Stimulated activated CD4-positive, alpha-beta T cell treated with anti-CD3 and anti-CD28 coated beads, Interleukin-4, amount 100 ng/mL, for 1 hour (primary cell): ENCODE measurements at places on chromosomes 12 and 14.

DNA sequence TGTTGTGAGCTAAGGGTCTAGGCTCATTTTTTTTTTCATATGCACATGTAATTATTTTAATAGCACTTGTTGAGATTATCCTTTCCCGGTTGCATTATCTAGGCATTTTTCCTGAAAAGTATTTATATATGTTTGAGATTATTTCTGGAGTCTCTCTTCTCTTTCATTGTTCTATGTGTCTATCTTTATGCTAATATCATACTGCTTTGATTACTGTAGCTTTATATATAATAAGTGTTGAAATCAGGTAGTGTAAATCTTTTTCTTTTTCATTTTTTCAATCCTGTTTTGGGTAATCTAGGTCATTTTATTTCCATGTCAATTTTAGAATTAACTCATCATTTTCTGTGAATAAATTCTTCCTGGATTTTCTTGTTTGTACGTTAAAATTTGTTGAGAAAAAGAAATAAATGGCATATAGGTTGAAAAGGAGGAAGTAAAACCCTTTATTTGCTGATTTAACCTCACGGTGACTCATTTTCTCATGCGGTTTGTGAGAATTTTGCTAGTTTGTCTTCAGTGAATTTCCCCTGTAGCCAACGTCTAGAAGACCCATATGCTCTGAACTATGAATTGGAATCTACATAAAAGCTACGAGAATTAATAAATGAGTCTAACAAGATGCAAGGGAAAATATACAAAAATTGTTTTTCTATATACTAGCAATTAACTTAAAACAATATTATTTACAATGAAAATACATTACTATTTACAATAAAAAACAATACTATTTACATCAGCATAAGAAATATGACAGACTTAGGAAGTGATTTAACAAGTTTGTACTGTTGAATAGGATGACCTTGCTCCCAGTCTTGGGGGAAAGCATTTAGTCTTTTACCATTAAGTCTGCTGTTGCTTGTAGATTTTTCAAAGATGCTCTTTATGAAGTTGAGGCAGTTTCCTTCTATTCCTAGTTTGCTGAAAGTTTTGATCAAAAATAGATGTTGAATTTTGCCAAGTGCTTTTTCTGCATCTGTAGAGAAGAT is 105.0 kb downstream of the SNAPC1 start:
- no peak for DNase-seq

DNA sequence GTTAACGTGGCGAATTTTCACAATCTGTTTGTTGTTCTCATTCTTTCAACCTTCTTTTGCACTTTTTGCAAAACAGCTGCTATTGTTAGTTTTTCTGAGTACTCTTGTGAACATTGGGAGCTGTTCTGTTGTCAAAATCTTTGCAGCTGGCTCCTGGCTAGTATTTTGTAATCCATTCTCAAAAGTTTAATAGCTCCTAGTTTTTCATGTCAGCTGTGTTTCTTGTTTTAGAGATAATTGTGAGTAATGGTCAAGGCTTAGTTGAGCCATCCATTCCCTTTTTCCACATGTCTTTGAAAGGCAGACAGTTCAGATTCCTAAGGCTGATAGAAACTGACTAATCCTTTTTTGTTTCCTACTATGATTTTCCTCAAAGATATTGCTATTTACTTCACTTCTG is 39.1 kb upstream of the CRADD start:
- no peak for DNase-seq

DNA sequence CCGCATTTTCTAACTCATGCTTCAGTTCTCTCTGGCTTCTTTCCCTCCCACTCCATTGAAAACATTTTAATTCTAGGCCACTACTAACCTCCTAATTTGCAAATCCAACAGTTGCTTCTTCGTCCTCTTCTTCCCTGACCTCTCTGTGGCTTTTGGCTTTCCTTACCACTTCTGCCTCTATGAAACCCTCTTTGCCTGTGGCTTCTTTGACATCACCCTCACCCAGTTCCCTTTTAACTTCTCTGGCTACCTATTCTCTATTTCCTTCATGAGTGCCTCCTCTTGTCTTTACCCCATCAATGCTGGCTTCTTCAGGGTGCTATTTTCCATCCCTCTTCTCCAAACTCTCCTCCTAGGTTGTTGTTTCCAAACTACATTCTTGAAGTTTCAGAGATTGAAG is 4.4 kb upstream of the HCFC2 start:
- no peak for DNase-seq

GRCh38 chr14:67477926-67478799 is 10.4 kb downstream of the TMEM229B start:
- DNase-seq, result no peak

DNA sequence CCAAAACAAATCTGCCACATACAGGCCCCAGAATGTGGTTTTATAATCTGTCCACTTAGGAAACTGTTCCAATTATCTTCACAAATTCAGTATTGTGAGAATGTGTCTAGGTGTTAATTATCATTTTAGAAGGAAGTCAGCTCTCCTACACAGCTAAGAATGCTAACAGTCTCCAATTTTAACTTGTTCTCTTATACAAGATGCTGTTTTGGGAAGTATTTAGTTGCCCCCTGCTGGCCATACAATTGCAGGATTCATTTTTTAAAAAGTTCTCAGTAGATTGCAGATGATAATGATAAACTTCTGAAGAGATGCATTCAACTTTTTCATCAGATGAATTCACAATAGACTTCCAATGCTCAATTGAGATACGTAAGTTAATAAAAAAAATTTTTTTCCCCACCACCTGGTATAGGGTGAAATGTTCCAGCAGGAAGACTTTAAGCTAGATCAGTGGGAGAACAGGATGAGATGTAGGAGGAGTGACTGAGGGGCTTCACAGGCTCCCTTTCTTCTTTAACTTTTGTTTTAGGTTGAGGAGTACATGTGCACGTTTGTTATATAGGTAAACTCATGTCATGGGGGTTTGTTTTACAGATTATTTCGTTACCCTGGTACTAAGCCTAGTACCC is 27.3 kb upstream of the OSBPL8 start:
- peak; percentile 8 for DNase-seq

DNA sequence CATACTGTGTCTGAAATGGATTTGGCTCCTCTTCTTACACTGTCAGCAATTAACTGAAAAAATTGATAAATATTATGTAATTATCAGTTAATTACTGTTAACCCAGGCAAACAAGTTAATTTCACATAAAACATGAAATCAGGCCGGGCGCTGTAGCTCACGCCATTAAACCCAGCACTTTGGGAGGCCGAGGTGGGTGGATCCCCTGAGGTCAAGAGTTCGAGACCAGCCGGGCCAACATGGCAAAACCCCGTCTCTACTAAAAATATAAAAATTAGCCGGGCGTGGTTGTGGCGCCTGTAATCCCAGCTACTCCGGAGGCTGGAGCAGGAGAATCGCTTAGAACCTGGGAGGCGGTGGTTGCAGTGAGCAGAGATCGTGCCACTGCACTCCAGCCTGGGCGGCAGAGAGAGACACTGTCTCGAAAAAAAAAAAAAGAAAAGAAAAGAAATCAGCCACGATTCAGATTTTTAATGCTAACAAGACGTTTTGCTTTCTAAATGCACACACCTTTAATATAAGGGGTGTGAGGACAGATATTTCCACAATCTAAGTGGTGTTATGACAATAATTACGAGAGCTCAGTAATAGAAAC is 473 bp upstream of the TMEM19 start:
- no peak for DNase-seq

GRCh38 chr12:108627134-108627920 is 6.4 kb downstream of the SELPLG start:
- DNase-seq, result no peak

- DNase-seq, result no peak
These were observed 4.3 kb upstream of the ZFP36L1 start for GRCh38 chr14:68797121-68797670.

DNA sequence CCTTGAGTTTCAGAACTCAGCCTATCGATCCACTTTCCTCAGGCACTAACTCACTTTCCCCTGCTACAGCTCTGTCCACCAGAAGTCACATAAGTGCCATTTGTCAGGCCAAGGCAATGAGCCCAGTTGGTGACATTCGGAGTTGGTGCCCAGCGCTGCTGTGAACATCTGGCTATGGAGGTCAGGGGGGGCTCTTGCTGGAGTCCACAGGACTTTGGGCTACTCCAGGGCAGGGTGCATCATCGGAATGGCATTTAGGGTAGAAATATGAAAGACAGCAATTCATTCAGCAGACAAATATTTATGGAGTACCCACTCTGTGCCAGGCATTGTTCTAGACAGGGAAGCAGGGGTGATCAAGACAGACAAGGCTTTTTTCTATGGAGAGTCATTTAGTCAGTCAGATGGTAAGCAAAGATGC is 1.5 kb upstream of the PPP1CC start:
- no peak for DNase-seq

DNA sequence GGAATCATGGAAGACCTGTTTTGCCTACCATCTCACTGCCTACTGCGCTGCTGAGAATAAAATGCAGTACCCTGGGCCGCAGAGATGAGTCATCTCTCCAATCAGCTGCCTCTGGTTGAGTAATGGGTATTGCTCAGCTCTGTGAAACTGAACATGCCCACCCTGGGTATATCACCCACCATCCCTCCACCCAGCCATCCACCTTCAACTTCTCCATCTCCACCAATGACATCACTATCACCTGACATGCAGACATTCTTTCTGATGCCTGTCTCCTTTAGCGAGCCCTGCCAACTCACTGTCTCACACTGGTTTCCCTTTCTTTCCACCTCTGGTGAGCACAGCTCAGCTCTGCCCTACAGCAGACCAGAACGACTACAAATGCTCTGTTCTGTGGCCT is 33.6 kb downstream of the E2F7 start:
- DNase-seq, result no peak

DNA sequence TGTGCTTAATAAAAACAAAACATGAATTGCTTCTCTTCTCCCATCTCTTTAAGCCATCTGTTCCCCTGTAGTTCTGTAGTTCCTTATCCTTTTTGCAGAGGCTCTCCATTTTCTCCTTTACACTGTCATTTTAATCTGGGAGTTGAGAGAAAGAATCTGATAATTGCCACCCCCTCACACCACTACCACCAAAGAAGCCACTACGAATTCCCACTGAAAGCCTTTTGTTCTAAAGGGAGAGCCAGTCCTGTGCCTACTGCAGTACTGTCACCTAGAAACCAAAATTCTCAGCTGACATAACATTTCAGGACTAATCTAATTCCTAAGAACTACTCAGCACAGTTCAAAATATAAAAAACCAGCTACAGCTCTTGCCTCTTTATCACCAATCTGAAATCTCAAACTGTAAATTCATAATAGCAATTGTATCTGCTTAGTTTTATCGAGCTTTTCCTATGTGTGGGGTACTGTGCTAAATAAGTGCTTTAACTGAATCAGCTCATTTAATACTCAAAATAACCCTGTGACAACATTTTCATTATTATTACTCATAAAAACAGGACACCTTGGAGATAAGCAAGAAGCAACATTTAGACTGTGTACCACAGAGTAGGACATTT is 72.4 kb downstream of the SPPL3 start:
- DNase-seq, result no peak

GRCh38 chr14:99566009-99566389 is 38.0 kb downstream of the CCDC85C start:
- DNase-seq, result no peak

- DNase-seq, result peak; percentile 67
These were observed 226.1 kb downstream of the CHST11 start for GRCh38 chr12:104682790-104683279.

DNA sequence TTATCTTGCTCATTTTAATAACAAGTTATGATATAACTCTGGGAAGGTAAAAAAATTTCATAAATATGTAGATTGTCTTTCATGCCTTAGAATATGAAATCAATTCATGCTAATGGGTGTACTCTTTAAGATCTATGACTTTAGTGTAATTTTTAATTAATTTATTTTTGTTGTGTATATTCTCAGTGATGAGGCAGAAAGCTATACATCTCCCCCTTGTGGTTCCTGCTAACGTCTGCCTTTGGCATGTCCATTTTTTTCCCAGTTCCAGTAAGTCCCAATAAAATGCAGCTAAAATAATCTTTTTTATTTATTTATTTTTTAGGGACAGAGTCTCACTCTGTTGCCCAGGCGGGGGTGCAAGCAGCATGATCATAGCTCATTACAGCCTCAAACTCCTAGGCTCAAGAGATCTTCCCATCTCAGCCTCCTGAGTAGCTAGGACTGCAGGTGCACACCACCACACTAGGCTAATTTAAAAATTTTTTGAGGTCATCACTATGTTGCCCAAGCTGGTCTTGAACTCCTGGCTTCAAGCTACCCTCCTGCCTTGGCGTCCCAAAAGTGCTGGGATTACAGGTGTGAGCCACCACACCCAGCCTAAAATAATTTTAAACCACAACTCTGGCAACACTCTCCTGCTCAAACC is 3.3 kb upstream of the CHURC1 start:
- DNase-seq, result no peak

GRCh38 chr12:1339618-1340319 is 254.6 kb downstream of the FBXL14 start:
- no peak for DNase-seq

DNA sequence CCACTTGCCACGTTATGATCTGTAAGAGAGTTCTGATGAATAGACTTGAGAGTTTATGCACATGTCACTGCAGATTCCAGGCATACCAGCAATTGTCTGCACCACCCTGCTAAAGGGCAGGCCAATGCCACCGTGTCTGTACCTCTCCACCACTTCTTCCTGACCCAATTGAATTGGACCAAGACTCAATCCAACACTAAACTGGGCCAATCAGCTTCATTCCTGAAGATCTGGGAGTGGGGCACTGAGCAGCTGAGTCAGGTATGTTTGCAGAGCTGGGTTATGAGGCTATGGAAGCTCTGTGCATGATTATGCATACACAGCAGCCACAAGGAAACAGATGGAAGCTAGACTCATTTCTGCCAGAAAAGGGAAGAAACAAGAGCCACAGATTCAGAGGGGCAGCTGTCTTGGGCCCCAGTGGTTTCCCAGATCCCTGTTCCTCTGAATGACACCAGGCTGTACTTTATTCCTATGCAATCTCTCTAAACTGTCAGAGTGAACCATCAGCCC is 28.0 kb downstream of the DAO start:
- DNase-seq, result no peak

DNA sequence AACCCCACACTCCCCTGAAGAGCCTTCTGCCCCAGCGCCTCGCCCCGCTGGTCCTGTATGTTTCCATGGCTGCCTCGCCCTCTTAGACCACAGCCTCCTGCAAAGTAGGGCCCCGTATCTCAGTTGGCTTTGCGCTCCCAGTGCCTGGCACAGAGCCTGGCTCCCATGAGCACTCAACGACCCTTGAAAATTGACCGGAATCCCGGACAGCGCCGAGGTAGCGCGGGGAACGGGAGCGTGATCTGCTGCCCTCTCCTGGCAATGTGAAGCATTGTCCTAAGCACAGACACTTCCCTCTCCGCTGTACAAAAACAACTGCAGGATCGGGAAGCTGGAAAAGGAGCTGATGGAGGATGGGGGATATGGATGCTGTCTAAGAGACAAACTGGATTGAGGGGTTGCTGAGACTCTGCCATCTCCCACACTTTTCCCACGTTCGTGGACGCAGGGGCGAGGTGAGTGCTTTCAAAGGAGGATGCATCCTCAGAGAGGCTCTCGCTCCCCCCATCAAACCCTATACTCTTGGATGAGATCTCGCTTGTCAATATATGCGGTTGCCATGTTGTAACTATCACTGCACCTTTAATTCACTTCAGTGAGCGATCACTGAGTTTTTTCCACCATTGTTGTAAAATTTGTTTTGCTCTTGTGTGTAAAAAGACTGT is 10.7 kb upstream of the FKBP4 start:
- DNase-seq, result peak; percentile 46
